ENCODE measurements at places on chromosomes 7 and 10. TPM values are rescaled to one million over a fixed set of nuclear protein-coding genes. Genes with fewer than 3 reads are reported as not detected.

GRCh38 chr10:15296701-15297100, 74.4 kb downstream of the FAM171A1 start:
- no peak for DNase-seq

GRCh38 chr7:122070834-122071233, 73.2 kb downstream of the AASS start:
- no peak for DNase-seq

DNA sequence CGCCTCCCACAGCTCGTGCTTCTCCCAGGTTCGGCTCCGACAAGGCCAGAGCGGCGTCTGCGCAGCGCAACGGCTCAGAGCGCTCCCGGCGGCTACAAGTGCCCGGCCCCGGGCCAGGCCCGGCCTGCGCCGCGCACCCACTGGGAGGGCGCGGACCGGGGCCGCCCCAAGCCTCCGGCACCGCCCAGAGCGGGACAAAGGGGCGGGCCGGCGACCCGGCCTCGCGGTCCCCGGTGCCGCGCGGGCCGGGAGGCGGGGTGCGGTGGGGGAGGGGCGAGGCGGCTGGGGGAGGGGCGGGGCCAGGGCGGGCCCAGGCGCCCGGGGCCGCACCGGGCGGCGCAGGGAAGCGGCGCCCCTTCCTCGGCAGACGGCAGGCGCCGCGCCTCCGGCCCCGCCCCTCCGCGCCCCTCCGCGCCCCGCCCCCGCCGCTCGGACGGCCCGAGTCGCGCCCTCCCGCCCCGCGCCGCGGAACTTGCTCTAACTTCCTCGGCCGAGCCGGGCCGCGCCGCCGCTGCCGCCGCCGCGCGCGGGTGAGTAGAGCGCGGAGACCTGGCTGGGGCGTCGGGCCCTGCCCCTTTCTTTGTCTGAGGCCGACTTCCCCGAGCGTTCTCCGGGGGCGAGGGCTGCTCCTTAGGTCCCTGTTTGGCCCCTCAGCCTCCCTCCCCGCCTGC, at the start of gene TSPAN14:
TSS of gene TSPAN14 (plus strand) at position 469 of the 671 bp plus-strand sequence. CDS start 34,924 bp downstream, outside the sequence.
- DNase-seq, result peak; percentile 63

Gene NUDT1
- polyA plus RNA-seq, result 16.6 TPM
